ENCODE measurements at places on chromosomes 7 and 10.
A peak's percentile ranks its signal among the peaks of the same experiment; 100 is the strongest.

DNA sequence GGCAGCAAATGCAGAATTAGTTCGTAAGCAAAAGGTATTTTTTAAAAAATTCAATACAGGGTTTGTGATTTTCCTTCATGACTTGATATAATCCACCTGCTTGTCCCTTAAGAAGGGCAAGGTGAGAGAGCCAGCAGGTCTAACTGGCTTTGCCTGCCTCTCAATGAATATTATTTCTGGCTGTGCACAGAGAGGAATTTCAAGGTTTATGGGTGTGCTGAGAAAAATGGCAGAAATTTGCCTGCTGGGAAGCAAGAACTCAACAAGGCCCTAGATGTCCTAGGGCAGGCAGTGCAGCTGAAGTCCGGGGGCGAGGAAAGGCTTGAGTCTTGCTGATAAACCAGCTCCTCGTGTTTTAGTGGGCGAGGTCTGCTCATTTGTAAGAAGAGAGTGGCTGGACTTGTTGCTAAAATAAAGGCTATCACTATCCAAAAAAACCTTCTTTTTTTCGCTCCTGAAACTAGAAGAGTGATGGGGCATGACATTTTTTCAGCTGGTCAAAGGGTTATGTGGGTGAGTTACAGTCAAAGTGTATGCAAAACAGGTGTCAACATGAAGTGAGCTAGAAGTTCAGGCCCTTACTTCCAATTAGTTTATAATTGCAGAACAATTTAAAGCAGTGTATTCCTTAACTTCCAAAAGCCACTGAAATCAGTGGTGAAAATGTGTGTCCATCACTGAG lies 385.8 kb upstream of the KLF6 start:
- no peak for DNase-seq

- DNase-seq = no peak
Measured at GRCh38 chr7:4247106-4247876, 434.8 kb upstream of the FOXK1 start.

- no peak for DNase-seq
Measured at GRCh38 chr10:119020627-119020946, 8.9 kb upstream of the NANOS1 start.

DNA sequence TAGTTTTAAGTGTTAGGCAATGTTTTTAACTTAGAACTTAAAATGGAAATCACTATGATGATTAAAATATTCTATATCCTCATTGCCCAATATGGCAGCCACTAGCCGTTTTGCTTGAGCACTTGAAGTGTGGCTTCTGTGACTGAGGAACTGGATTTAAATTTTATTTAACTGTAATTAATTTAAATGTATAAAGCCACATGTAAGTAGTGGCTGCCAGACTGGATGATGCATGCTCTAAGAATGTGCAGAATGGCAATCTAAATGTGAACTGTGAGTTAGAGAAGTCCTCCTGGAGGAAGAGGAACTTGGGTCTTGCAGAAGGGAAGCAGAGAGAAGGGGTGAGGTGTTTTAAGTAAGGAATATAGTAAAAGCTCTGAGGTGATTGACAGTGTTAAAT lies 451.4 kb downstream of the SUGCT start:
- no peak for DNase-seq

- no peak for DNase-seq
Measured at GRCh38 chr10:124482236-124482800, 20.7 kb downstream of the LHPP start.

GRCh38 chr7:100483090-100483721 lies 521 bp upstream of the NYAP1 start:
- DNase-seq = peak; percentile 37

DNA sequence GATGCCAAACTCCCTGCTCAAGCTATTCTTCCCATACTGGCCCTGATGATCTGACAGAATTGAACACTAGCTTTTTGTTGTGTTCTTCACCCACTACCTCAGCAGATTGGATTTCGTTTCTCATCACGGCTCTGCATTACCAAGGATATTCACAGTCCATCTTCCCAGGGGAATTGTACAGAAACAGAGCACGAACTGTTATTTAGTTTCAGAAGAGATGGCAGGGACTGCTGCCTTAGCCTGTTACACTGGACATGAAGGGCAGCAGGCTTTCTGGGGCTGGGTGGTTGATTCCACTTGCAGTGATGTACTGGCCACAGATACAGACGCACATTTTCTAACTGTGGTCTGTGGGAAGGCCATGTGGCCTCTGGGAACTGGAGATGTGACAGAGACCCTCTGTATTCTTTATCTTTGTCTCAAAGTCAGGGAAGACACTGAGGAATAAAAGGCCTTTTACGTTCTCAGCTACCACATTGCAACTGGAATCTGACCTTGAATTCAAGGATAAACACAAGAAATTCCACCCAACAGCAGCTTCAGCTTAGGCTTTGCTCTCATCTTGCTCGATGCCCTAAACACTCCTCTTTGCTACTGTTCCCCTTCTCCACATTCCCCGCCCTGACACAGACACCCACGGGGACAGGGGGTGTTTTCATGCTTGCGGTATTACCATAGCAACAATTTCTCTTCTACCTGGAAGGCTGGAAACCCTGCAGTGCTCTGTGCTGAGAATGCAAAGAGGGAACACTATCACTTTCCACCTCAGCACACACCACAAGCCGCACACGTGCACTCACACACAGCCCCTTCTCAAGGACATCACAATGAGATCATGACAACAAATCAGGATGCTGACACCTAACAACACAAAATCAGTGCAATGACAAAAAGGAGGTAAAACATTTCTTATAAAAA lies 81.7 kb downstream of the RNF216 start:
- DNase-seq = no peak
